Foreskin melanocyte (primary cell): ENCODE measurements at places on chromosomes 1 and 21.

DNA sequence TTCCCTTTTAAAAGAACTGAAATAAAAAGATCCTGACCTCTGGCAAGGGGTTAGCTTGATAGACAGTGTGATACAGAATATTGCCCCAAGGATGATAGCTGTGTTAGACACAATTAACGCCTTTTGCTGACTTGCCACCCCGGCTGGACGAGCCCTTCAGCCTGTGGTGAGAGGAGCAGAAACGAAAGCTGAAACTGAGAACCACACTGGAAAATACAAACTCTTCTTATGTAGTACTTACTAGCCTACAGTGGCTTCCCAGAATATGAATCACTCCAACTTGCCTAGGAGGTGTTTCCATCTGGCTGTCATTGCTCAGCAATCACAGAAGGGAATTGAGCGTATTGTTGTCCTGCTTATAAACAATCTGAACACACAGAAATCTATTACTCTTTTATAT, 22.9 kb downstream of the SAMSN1 start:
- peak; percentile 75 for DNase-seq

GRCh38 chr1:15703562-15703961, 19.4 kb downstream of the PLEKHM2 start:
- DNase-seq = peak; percentile 63

- DNase-seq = no peak
Observed at GRCh38 chr21:26565111-26565510, 8.0 kb downstream of the CYYR1 start.

DNA sequence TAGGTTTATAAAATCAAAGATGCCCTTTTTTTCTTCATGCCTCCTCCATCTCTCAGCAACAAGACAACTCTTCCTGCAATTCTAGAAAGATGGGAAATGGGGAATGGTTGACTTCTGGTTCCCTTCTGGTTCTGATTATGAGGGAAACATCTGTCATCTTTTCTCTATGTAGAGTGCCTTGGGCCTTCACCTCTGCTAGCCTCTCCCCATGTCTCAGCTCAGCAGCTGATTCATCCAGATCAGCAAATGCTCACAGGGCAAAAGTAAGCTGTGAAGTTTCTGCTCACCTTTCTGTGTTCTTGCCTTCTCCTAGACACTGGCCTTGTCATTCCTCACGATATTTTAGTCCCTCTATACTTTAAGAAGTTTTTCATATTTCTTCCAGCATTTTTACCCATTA, 17.8 kb upstream of the BECN2 start:
- no peak for DNase-seq

DNA sequence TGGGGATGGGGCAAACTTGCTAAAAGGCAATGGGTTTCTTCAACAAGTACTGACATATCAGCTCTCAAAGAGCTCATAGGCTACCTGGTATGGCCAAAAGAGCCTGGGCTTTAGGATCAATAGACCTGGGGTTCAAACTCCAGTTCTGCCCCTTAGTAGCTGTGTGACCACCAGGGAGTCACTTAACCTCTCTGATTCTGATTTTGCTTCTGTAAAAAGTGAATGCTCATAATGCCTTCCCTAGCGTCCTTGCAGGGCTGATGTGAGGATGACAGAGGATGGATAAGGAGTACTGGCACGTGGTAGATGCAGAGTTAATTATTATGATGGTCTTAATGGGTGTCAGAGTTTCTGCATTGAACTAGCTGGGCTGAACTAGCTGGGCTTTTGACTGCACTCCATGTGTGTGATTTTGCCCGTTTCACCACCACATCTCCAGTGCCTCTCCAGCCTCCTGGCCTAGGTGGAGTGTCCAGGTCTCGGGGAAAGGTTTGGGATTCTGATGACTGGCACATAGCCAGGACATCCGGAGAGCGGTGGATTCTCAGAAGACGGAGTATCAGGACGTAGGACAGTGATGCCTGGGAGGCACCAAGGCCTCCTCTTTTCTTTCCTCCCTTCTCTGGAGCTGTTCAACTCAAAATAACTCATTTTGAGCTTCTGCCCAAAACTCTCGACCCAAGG, 15.2 kb downstream of the DISP3 start:
- no peak for DNase-seq

DNA sequence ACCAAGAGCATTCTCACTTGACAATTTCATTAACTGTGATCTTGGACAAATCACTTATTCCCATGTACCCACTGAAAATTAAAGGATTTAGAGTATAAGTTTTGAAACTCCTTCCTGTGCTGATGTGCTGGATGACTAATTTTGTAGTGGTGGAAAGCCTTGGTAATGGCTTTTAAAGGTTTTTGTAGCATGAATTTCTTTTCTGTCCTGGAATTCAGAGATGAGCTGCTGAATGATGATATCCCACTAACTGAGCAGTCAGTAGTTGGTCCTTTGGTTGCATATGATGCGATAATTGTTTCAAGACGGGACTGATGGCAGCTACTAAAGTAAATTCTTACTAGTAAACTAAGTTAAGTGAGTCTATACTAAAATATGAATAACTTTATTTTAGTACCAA, 5.2 kb downstream of the RPL5 start:
- no peak for DNase-seq

GRCh38 chr1:211698161-211699026, 23.0 kb upstream of the NEK2 start:
- DNase-seq = peak; percentile 31

GRCh38 chr1:90176530-90176929, 181.6 kb downstream of the ZNF326 start:
- DNase-seq = no peak

DNA sequence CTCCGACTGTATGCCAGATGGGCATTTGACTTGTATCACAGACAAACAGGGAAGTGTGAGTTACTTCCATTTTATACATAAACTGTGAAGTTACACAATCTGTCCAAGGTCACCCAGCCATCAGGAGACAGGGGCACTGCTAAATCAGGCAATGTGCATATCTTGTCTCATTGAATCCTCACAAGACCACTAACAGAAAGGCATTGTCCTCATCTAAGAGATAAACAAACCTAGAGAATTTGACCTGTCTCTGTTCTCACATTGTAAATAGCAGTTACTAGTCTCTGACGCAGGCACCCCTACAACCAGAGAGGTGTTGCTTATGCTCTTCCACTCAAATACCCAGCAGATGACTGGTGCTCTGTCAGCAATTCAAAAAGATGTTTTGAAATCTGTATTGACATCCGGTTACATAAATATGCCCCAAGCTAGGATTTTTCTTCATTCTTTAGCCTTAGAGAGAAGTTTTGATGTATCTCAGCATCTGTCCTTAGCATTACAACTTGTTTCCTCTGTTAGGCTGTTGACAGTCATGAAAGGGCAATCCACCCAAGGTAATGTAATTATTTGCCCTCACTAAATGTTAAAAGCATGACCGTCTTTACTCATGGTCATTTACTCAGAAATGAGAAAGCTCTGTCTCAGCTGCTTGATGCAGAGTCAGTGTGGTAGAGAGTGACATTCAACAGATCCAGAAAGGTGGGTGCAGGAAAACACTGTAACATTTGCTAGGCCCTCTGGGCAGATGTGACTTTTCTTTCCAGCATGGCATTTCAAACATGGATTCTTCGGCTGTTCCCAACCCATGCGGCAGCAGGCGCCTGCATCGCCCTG, 51.9 kb upstream of the ZNF326 start:
- peak; percentile 71 for DNase-seq

GRCh38 chr1:38889589-38889988, 8.2 kb upstream of the GJA9 start:
- DNase-seq = no peak

DNA sequence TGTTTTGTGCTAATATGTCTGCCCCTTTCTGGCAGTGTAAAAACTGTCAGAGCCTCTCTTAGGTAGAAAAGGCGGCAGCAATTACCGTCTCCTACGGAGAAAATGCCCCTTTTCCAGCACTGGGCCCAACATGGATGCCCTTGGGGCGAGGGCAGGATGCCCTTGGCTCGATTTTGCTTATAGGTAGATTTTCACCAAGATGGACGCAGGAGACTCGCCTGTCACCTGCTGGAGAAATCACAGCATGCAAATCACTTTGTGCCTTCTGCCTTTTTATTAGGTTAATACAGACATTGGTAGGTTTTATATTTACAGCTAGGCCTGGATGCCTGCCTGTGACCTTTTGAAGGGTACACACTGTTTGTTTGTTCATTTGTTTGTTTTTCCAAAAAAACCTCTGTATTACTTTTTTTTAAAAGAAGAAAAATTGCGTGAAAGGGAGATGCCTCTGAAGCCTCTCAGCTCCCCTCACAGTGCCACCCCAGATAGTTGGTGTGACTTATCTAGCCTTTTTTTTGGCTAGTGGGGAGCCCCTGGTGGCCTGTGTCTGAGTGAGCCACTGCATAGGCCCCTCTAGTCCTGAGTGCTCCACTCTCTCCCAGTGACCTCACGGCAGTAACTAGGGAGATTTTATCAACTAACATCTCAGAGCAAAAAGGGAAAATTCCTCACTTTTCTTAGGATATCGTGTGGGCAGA, 2.5 kb downstream of the ATP1B1 start:
- DNase-seq = no peak

- DNase-seq = no peak
Observed at GRCh38 chr1:86226204-86226603, 69.6 kb upstream of the COL24A1 start.
